Activated CD4-positive, alpha-beta T cell treated with anti-CD3 and anti-CD28 coated beads, Interleukin-2, amount 10 ng/mL, durations not matched to agents 7 days and 5 days (primary cell): ENCODE measurements at places on chromosomes 3 and 15.

DNA sequence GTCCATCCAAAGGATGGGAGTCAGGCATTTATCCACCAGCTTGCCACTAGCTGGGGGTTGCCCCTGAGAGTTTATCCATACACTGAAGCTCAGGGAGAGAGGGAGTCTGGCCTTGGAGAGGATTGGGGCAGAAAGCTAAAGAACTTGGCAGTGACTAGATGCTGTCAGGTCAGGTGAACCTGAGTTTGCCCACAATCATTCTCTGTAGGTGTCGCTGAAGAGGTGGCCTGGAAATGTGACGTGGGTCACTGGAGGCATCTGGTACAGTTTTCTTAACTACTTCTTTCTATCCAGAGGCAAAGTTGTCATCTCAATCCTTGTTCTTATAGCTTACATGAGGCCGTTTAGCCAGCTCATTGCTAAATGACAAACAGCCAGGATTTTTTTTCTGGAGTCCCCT is 298.0 kb upstream of the CTNNB1 start:
- DNase-seq = no peak

DNA sequence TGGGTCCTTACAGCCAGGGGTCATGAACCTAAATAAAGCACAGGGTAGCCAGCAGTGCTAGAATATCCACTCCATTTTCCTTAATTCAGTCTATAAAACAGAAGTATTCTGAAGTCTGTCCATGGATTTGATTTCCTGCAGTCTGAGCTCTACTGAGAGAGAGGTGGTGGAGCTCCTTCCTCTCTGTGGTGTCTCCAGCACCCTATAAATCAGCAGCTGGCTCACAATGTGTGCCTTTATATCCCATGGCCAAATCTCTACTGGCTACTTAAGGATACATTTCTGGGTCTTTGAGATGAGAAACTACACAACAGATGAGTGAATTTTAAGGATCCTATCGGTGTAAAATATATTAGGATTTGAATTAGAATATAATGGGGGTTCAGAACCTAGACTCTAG is 339.9 kb upstream of the RBMS3 start:
- DNase-seq = no peak

- no peak for DNase-seq
Measured at GRCh38 chr3:138059261-138059660, 49.3 kb downstream of the CLDN18 start.

DNA sequence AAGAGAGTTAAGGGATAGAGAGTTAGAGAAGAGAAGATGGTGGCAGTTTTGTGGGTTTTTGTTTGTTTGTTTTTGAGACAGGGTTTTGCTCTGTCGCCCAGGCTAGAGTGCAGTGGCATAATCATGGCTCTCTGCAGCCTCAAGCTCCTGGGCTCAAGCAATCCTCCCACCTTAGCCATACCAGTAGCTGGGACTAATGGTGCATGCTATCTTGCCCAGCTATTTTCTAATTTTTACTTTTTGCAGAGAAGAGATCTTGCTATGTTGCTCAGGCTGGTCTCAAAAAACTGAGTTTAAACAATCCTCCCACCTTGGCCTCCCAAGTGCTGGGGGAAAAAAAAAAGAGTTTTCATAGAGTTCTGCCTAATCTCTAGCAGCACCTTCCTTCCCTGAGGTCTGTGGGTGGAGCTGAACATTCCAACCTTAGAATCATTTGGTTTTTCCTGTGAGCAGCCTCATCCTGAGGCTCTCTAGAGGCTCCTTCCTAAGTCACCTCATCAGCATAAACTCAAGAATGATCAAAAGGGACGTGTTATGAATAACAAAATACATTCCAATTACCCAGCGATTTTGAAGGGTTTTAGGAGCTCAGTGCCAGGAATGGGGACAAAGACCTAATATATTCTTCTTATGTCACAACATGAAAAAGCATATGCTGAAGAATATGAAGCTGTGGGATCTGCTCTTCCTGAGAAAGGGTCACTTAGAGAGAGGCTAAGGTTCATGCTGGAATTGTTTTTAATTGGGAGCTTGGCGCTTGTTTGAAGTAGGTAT is 180.6 kb downstream of the LSAMP start:
- no peak for DNase-seq

DNA sequence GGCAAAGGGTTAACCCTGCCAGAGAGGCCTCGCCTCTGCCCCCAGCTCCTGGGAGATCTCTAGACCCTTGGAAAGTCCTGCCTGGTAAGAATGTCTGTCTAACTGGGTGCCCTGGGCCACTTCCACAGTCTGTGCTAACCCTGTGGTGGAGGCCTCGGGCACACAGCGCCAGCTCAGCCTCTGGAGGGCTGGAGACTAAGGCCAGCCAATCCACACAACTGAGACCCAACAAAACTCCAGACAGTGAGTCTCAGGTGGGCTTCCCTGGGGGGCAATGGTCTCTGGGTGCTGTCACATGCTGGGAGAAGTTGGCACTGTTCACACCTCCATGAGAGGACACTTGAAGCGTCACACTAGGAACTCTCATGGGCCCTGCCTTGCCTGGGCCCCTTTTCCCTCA is 19.5 kb downstream of the ZXDC start:
- no peak for DNase-seq
